ENCODE measurements at places on chromosomes 3 and 15. TPM values are rescaled to one million over a fixed set of nuclear protein-coding genes. Genes with fewer than 3 reads are reported as not detected.

LMCD1 gene
- 22.4 TPM for total RNA-seq

EPHB1 gene
- 1.2 TPM for total RNA-seq

GABRG3 gene
- not detected for total RNA-seq

CNTN4 gene
- total RNA-seq, result 0.09 TPM

B4GALT4 gene
- 22.4 TPM for total RNA-seq

TMEM40 gene
- total RNA-seq, result not detected

SLC28A1 gene
- total RNA-seq, result not detected

RTP3 gene
- not detected for total RNA-seq

Measured in fibroblast of the aortic adventitia (primary cell).